ENCODE measurements at places on chromosomes 2 and 18.

DNA sequence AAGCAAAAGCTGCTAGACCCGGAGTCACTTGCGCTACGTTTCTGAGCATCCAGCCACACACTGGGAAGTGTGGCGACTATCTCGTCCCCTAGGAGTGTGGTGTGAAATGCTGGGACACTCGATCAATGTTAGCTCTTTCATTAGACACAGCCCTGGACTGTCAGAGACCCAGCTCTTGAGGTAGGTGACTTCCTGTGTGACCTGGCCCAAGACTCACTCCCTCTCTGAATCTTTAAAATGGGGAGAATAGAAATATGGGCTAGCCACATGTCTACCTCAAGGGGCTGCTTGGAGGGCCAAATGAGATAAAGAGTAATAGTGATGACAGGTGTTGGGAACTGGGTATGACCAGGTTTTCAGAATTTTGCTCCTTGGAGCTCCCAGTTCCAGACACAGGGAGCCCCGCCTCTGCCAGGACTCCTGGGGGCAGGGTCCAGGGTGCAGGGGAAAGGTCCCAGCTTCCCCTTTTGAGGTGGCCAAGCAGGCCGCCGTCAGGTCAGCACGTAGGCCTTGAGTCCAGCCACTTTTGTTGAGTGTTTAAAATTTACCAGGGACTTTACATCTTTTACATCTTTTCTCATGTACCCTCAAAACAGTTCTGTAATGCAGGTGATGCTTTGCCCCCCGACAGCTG lies 36.0 kb downstream of the CTIF start:
- no peak for DNase-seq

DNA sequence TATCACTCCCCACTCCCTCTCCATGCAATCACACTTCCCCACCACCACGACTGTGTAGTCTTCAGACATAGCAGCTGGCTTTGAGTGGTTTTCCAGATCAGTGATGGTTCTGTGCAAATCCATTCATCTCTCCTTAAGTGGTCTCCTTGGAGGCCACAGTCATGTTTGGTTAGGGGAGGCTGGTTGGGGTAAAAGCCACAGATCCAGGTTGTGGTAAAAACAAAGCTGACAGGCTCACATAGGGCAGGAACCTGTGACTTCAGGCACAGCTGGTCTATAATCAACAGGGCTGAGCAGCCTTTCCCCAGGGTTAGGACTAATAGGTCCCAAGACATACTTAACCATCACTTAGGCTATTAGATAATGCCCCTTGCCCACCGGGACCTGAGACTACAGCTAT lies 46.2 kb upstream of the FZD7 start:
- DNase-seq = no peak

DNA sequence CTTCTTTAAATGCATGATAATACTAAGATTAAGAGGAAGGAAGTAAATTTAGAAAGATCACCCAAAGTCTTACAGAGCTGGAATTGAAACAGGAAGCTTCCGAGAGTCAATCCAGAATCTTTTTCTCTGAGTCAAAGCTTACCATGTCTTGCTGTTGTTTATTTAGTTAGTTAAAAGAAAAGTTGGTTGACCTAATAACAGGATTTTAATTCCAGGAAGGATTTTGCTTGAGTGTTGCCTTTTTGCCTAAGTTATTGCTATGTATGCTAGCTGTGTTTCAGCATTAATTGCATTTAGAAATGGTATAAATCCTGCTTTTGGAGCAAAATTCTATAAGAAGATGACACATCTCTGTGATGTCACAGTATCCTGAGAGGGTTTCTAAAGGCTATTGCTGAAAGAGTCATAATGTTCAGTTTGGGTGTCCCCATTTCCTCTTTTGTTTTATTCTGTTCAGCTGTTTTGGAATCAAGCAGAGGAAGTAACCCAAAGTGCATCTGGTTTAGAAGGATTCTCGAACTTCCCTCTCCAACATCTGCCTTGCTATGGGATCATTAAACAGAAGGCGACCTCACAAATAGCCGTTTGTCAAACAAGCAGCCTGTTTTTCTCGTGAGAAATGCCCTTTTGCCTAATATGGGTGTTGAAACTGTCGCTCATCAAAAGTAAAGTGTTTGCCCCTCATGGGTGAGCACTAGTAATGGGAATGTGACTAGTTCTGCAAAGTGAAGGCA lies 271.5 kb upstream of the MMADHC start:
- DNase-seq = no peak

GRCh38 chr2:135212757-135213156 lies 160.7 kb downstream of the RAB3GAP1 start:
- DNase-seq = no peak

DNA sequence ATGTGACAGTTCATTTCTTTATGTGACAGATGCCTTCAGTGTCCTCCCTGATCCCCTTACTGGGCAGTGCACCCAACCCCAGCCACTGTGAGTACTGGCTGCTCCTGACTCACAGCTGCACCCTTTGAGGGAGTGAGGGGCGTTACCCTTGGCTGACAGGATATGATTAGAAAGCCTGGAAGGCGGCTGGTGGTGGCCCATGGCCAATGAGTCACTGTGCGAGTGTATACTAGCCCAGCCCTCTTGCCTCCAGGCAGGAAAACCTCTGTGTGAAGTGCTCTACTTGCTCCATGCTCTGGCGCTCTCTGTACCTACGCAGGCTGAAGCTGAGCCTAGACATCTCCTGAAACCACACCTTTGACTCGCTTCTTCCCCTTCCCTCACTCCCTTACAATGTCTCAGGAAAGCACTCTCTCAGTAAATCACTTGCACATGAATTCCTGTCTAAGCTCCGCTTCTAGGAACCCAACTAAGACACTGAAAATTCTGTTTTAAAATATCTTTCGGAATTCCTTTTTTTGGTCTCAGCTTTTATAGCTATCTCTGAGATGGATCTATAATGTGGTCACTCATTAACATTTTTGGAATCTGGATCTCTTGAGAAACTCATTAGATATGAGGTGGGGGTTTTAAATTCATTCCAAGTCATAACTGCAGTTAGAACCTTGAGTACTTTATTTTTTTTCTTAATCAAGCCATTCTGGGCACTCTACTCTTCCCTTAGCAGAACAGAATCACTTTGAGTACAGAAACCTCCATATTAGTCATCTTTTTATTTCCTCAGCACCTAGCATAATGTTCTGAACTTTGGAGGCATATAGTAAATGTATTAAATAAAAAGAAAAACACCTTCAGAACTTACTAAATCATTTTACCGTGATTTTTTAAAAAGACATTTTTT lies 25.3 kb upstream of the STAM2 start:
- DNase-seq = no peak

DNA sequence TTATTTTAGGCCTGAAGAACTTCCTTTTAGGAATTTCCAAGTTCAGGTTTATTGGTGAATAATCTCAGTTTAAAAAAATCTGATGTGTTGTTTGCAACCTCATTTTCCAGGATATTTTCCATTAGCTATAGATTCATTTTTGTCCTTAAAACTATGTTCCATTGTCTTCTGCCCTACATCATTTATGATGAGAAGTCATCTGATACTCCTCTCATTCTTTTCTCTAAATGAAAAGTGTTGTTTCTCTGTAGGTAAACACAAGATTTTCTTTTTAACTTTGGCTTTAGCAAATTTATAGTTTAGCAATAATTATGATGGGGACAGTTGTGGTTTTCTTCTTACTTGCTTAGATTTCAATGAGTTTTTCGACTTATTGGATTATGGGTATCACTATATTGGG lies 427.3 kb downstream of the DCDC2C start:
- DNase-seq = no peak

GRCh38 chr18:13280070-13280795 lies 61.7 kb downstream of the LDLRAD4 start:
- DNase-seq = no peak
